ENCODE measurements at places on chromosomes 3 and 15.

DNA sequence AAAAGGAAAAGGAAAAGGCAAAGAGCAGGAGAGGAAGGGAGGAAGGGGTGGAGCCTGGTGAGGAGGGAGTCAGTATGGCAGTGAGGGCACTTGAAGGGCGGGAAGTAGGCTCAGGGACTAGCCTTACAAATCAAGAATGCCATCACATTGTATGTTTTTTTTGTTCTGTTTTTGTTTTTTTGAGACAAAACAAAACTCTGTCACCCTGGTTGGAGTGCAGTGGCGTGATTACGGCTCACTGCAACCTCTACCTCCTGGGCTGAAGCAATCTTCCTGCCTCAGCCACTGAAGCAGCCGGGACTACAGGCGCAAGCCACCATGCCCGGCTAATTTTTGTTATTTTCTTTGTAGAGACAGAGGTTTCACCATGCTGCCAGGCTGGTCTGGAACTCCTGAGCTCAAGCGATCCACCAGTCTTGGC, 10.5 kb upstream of the PIK3CB start:
- no peak for DNase-seq

GRCh38 chr15:38367476-38367875, 86.5 kb upstream of the FAM98B start:
- no peak for DNase-seq

DNA sequence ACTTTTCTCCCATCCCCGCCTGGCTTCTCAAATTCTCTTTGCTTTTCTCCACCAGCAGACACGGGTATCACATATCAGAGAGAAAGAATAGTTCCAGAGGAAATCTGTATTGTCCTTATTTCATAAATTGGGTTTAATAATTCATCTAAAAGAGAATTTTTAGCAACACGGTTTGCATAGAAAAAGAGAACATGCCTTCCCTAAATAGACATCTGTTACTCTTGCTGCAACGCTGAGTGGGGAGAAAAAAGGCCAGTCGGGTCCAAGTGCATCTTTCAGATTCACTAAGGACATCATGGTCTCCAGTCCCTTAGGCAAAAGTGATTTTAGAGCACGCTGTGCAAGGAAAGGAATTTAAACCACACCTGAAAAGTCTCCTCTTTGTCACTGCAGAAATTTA, 201.3 kb downstream of the ABHD5 start:
- no peak for DNase-seq

GRCh38 chr15:52699457-52699856, 20.3 kb upstream of the ATOSA start:
- DNase-seq = no peak

DNA sequence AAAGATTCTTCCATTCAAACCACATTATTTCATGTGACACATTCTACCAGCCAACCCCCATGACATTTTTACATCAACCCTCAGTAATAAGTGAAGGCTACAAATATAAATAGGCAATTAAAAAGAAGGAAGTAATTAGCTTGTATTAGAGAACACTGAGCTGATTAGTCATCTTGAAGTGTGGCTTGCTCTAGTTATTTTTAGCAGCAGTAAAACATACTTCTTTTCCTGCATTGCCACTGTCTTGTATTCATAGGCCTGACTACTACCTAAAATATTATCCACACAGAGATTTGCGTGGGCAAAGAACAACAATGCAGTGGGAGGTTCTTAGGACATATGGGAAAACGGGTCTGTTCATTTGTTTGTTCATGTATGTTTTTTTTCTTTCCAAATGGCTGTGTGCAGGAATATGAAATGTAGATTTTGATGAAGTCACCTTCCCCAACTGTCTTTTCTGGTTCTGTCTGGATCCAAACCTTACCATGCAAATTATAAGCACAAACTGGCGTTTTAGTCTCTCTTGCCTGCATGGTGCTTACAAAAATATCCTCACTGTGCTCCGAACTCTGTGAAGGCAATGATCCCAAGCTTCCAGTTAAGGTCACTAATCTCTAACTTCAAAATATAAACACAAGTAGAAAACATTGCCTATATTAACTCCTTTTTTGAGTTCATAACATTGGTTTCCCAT, 31.5 kb upstream of the TM4SF4 start:
- DNase-seq = no peak

- DNase-seq = peak; percentile 47
Measured at GRCh38 chr15:82045179-82045891, 483 bp downstream of the MEX3B start.

DNA sequence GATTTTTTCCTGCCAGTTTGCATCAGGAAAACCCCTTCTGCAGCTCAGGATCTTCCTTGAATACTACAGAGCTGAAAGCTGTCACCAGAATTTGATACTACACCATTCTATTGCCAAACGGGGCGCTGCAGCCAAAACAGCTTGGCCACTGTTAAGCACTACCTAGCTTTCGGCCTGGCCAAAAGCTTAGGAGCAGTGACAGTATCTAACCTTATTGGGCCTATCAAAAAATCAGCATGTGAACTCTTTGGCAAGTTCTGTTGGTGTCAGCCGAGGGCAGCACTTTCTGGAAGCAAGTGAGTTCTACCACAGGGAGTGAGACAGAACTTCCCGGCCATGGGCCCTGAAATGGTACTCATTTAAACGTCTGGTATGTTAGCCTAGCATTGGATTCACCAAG, 16.1 kb upstream of the GYG1 start:
- DNase-seq = no peak

DNA sequence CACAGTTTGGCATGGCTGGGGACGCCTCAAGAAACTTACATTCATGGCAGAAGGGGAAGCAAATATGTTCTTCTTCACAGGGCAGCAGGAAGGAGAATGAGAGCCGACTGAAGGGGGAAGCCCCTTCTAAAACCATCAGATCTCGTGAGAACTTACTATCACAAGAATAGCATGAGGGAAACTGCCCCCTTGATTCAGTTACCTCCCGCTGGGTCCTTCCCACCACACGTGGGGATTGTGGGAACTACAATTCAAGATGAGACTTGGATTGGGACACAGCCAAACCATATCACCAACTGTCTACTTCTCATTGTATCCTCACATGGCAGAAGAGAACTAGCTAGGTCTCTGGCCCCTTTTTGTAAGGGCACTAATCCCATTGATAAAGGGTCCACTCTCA, 30.5 kb downstream of the CCDC32 start:
- no peak for DNase-seq
